Gastrocnemius medialis (tissue), 4 donors: ENCODE measurements at places on chromosomes 3 and 15. TPM values are rescaled to one million over a fixed set of nuclear protein-coding genes. Genes with fewer than 3 reads are reported as not detected.

Gene ZDHHC23
- 3.4 TPM for total RNA-seq

Gene TEX264
- total RNA-seq, result 43.9 TPM

Gene MYZAP
- 1.4 TPM for total RNA-seq

Gene FILIP1L
- 103 TPM for total RNA-seq

Gene CCDC39
- not detected for total RNA-seq

Gene SKOR1
- total RNA-seq, result 0.36 TPM

Gene RLBP1
- not detected for total RNA-seq

Gene CLDN18
- not detected for total RNA-seq

Gene CKMT1B
- total RNA-seq, result not detected

Gene HACD3
- 4.5 TPM for total RNA-seq

DNA sequence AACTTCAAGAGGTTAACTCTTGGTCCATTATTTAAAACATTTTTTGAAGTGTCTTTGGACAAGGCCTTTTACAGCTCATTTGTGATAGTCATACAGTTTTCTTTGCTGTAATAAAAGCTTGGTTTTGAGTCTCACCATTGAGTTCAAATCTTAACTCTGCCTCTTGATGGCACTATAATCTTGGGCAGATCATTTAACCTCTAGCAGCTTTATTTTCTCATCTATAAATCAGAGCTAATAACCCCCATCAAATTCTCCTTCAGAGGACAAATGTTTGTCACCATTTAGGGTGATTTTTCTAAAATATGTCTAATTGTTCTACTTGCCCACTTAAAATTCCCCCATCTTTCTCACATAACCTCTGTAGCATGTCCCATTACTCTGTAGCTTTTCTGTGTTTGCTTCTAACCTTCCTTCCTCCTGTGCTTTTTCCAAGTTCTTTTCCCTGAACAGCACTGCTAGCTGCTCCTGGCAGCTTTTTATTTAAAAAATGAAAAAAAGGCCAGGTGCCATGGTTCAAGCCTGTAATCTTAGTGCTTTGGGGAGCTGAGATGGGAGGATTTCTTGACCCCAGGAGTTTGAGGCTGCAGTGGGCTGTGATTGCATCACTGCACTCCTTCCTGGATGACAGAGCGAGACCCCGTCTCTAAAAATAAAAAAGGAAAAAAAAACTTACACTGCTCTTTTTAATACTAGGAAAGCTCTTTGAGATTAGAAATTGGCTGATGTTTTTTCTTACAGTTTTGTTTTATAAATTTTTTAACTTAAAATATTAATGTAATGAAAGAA lies 28.5 kb downstream of the UBE2E1 start:
- no peak for DNase-seq

GRCh38 chr3:126545544-126545943 lies 13.2 kb downstream of the C3orf22 start:
- no peak for DNase-seq

DNA sequence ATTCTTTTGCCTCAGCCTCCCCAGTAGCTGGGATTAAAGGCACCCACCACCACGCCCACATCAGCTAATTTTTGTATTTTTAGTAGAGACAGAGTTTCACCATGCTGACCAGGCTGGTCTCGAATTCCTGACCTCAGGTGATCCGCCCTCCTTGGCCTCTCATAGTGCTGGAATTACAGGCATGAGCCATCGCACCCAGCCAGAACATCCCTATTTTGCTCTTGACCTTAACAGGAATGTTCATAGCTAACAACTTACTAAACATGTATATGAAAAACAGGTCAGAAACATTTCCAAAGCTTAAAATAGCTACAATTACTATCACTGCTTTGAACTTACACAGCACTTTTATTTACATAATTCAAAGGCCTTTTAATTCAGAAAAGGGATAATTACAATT lies 33.7 kb downstream of the UQCC5 start:
- DNase-seq, result no peak

- no peak for DNase-seq
These were observed 114.9 kb upstream of the MLF1 start for GRCh38 chr3:158456114-158456513.

DNA sequence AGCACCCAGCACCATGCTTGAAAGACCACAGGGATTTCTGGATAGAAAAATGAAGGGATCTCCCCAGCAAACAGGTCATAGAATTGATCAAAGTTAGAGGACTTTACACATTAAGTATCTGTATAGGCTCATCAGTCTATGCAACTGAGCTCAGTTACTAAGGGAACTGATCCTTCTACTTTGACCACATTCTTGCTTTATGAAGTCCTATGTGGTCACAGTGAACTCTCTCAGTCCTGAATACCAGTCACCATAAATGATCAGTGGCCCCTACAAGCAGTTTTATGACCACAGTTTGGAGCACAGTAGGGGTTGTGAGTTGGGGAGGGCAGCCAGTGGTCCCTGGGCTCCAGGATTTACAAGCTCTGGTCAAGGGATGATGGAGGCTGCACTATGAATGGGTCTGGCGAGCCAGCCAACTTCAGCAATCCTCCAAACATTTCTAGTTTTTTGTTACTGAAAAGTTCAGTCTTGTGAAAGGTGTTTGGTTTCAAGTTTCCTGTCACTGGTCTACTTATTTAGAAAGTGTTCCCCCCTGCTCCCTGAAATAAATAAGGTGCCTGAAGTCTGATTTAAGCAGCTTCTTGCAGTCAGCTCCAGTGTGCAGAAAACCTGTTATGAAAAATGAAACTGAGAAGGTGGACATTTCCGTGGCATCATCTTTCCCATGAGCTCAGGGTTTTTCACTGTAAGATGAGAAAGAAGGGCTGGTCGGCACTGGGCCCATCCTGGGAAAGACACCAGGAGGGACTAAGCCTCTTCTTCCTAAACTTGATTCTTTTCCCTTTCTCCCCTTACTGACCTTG lies 75.5 kb downstream of the DAPK2 start:
- DNase-seq, result peak; percentile 53

GRCh38 chr3:154078672-154079071 lies 42.5 kb upstream of the ARHGEF26 start:
- no peak for DNase-seq

- DNase-seq, result no peak
These were observed 27.3 kb downstream of the ENTPD3 start for GRCh38 chr3:40414270-40414669.

- no peak for DNase-seq
These were observed 324.1 kb downstream of the ZIC1 start for GRCh38 chr3:147733217-147733616.

GRCh38 chr3:46935168-46935858 lies 41.2 kb downstream of the CCDC12 start:
- peak; percentile 99 for DNase-seq

DNA sequence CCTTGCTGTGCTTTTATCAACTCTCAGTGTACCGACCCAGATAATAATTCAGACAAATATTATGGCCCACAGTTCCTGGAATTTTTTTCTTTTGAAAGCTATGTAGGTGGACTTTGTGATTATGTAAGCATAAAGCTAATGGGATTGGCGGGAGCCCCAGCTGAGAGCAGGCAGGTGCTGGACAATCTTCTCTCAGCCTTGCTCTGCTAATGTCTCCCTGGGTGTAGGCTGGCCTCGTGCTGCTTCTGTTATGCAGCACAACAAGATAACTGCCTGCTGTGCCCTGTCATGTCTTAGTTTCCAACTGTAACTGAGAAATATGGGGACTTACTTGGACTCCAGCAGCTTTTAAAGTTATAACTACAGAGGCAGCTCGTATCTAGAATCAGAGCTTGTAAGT lies 415.0 kb downstream of the PDCD6IP start:
- DNase-seq, result no peak

DNA sequence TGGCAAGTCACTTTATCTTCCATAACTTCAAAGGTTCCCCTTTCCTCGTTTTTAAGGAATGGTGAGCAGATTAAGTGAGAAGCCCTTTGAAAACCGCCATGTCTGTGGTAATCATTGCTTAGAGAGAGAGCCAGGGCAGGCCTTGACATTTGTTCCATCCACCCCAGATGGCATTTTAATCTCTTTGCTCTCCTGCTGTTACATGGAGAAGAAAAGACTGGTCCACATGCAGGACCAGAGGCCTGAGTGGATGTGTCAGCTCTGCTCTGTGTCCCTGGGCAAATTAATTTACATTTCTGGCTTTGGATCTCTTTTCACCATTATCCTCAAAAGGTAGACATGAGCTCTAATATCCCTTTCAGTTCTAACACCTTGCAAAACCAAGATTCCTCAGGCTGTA lies 157.3 kb upstream of the LPP start:
- DNase-seq, result no peak

DNA sequence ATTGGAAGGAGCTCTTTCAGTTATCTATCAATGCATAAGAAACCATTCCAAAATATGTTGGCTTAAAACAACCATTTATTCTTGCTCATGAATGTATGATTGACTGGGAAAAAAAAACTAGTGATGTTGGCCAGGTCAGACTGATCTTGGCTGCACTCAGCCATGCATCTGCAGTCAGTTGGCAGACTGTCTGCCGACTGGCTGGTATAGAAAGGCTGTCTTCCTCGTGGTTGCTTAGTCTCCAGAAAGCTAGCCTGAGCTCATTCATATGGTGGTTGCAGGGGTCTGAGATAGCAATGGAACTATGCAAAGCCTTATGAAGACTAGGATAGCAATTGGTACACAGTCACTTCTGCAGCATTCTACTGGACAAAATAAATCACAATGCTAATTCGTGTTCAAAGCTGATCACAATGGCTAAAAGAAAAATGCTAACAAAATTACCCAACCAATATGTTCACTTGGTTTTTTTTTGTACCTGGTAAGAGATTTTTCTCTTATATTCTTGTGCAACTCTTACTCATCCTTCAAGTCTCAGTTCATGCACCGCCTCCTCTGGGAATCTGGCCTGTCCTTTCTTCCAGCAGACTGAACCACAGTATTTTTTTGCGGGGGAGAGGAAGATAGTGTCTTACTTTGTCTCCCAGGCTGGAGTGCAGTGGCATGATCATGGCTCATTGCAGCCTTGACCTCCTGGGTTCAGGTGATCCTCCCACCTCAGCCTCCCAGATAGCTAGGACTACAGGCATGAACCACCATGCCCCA lies 126.8 kb downstream of the KCNAB1 start:
- DNase-seq, result no peak

DNA sequence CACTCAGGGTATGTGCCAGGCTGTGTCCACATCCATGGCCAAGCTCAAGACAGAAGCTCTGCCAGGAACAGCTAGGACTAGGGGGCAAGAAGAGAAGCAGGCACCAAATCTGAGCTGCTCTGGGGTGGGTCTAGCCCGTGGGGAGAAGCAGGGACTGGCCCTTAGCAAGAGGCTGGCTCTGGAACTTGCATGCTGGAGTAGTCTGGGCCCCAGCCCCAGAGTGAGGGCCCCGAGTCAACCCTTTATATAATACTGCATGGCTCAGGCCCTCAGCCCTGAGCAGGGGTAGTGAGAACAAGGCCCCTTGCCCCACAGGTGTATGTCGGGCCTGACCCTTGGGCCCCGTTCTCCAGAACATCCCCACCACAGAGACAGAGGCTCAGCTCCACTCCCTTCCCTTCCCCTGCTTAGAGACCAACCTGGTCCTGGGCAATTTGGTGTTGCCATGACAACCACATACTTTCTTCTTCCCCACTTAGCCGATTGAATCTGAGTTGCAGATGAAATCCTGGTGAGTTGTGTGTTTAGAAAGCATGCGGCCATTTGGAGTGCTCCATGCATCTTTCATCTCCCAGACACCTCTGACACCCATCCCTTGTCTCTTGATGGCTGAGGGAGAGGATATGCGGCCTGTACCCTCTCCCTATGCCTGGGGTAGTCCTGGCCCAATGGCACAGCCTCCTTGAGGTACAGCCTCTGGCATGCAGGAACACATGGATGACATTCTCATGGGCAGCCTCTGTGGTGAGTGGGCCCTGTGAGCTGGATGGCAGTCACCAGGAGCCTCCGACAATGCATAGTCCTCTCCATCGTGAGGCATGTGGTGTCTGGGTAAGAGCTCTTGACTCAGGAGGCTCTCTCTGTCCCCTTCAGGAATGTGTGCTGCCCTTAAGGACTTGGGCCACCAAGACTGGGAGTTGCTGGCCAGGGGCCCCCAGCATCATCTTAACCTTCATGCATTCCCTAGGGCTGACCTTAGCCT lies 29.2 kb upstream of the SFMBT1 start:
- no peak for DNase-seq

DNA sequence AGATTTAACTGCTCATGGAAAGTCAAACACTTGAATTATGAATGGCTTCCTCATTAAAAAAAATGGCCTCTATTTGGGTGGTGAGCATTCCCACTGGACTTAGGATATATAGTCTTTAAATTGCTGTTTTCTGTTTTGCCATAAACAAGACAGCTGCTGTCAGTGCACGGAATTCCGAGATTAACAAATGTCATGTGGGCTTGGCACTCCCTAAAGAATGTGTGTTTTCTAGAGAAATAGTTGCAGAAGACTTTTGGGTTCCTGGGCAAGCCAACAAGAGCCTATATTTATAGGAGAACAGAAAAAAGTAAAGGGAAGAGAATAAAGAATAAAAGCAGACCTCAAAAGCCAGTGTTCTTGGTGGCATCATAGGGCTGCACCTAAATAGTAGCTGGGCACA lies 13.6 kb upstream of the TFG start:
- no peak for DNase-seq

DNA sequence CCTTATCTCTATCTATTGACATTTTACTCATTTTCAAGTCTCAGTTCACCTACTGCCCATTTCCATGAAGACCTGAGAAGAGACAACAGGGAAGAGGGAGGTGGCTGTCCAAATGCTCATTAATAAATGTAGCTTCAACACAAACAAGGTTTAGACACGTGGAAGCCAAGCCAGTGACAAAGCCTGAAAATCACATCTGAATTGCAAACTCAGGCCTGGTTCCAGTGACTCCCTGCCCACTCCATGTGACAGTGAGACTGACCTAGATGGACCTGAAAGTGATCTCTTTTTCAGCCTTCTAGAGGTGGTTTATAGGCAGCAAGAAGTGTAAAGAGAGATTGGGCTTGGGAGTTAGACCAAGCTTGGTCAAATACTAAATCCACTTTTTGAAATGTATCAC lies 126.6 kb upstream of the BCL6 start:
- no peak for DNase-seq

- no peak for DNase-seq
These were observed 49.4 kb downstream of the TGM4 start for GRCh38 chr3:44923632-44924456.

GRCh38 chr3:126665959-126666657 lies 11.2 kb upstream of the TXNRD3 start:
- DNase-seq, result no peak

- DNase-seq, result no peak
These were observed 4.2 kb upstream of the TRAT1 start for GRCh38 chr3:108818404-108818803.

- no peak for DNase-seq
These were observed 945.7 kb upstream of the CFAP20DC start for GRCh38 chr3:59995563-59995962.
